Kidney glomerular epithelial cell (primary cell): ENCODE measurements at places on chromosomes 5 and 9.

- no peak for DNase-seq
Measured at GRCh38 chr5:13477118-13477737, 467.3 kb downstream of the DNAH5 start.

DNA sequence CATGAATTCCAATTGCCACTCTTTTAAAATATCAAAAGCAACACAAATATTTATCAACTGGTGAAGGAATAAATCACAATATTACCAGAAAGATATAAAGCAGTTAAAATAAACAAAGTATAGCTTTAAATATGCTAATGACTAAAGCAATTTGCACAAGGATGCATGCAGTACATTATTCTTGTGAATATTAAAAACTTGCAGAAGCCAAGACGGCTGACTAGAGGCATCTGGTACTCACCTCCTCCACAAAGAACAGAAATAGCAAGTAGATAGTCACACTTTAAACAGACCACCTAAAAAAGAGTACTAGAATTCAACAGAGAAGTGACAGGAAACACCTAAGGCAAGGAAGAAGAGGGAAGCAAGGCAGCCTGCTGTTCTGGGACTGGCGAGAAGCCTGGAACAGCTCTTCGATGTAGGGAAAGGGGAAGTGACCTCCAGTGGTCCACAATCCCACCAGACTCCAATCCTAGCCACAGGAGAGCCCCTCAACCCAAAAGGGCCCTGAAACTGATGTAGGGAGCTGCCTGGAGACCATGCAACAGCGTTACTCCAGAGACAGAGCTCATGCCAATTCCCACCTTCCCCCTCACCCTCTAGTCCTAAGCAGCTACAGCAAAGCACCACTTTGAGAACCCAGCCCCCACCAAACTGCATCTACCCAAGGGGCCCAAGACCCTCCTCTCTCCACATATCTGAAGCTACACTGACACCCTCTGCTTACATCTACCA is 86.3 kb downstream of the LPAR1 start:
- DNase-seq = no peak

DNA sequence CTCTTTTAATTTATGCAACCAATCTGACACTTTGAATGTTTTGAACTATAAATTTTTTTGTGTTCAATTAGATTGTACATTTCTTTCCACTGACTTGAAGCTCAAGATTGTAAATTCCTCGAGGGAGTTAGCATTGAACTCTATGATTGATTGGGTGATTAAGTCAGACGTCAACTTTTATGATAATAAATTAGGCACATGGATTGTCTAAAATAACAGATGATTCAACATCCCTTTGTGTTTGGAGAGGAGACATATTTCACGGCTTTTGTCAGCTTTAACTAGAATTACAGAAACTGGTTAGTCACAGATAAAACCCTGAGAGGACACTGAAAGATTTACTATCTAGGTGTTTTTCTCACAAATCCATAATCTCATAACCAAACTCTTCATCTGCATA is 32.7 kb upstream of the TXNDC8 start:
- peak; percentile 90 for DNase-seq

- DNase-seq = no peak
Measured at GRCh38 chr9:90579181-90579580, 63.4 kb downstream of the DIRAS2 start.

DNA sequence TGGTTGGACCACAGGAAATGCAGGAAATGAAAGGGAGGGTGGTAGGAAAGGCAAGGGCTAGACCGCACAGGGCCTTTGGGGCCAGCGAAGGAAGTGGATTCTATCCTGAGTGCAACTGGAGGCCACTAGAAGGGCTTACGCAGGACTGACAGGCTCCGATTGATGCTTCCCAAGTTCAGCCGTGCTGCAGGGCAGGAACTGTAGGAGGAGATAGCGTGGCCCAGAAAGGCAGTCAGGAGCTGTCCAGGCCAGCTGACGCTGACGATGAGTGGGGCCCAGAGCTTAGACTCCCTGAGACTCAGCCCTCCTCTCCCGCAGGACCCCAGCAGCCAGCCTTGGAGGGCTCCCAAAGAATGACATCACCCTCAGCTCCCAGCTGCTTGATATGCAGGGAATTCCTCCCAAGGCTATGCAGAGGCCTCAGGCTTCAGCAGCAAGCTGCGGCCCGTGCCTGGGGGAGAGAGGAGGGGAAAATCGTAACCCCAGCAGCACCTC is 48.8 kb downstream of the KCNIP1 start:
- peak; percentile 89 for DNase-seq

DNA sequence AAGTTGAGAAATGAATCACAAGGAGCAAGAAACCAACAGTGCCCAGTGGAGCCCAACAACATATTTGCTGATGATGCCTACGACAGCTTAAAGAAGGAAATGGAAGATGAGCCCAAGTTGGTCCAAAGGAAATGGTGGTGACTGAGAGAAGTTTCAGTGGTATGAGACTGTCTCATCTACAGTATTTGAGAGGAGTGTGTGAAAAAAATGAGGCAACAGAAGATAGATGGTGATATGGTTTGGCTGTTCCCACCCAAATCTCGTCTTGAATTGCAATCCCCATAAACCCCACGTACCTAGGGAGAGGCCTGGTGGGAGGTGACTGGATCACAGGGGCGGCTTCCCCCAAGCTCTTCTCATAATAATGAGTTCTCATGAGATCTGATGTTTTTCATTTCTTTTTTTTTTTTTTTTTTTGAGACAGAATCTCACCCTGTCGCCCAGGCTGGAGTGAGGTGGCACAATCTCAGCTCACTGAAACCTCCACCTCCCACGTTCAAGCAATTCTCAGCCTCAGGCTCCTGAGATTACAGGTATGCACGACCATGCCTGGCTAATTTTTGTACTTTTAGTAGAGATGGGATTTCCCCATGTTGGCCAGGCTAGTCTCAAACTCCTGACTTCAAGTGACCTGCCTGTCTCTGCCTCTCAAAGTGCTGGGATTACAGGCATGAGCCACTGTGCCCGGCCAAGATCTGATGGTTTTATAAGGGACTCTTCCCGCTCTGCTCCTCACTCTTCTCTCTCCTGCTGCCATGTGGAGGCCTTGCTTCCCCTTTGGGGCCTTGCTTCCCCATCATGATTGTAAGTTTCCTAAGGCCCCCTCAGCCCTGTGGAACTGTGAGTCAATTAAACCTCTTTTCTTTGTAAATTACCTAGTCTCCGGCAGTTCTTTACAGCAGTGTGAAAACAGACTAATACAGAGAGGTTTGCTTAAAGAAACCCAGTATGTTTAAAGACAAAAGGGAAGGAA is 30.2 kb downstream of the EFCAB9 start:
- DNase-seq = no peak

- DNase-seq = no peak
Measured at GRCh38 chr9:130815242-130815808, 19.7 kb upstream of the ABL1 start.

GRCh38 chr5:135322744-135323143 is 76.3 kb downstream of the MACROH2A1 start:
- DNase-seq = no peak

GRCh38 chr5:159181152-159181551 is 28.2 kb downstream of the RNF145 start:
- no peak for DNase-seq

- no peak for DNase-seq
Measured at GRCh38 chr9:102587281-102587680, 407.9 kb upstream of the CYLC2 start.

DNA sequence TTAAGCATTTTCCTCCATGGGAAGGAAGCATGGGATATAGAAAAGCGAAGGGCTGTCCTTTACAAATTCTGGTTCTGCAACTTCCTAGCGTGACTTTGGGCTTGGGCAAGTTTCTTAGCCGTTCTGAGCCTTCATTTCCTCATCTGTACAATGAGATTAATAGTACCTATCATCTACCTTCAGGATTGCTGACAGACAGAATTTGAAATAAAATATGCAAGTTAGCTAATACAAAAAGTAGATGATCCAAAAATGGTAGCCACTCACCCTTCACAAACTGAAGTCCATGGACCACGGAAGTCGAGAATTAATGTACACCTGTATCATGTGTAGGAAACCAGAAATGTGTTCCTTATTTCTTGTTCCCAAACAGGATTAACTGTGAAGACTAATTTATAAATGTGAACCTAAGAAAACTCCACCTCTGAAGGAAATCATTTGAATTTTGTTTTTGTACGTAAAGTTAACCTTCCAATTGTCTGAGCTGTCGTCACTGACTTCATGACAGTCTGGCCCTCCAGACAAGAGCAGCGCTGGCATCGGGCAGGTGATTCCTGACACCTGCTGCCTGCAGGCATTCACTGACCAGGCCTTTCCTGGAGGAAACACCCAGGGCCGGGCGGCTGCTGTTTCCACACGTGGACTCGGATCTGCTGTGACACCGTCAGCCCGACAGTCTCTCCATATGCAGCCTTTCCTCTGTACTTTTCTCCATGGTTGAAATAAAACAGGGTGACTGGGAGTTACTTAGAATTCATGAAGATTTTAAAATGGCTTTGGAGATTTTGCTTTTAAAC is 63.4 kb downstream of the PSMB7 start:
- DNase-seq = no peak

- DNase-seq = no peak
Measured at GRCh38 chr9:117744856-117745389, 40.7 kb downstream of the TLR4 start.

- no peak for DNase-seq
Measured at GRCh38 chr9:113355040-113355596, 5.8 kb downstream of the BSPRY start.

GRCh38 chr5:93078082-93079038 is 502.7 kb downstream of the NR2F1-AS1 start:
- peak; percentile 94 for DNase-seq

GRCh38 chr5:65359981-65360380 is 121.7 kb downstream of the ADAMTS6 start:
- no peak for DNase-seq

GRCh38 chr9:105855987-105856386 is 161.6 kb downstream of the TMEM38B start:
- no peak for DNase-seq

- no peak for DNase-seq
Measured at GRCh38 chr5:36943584-36943983, 67.0 kb downstream of the NIPBL start.

DNA sequence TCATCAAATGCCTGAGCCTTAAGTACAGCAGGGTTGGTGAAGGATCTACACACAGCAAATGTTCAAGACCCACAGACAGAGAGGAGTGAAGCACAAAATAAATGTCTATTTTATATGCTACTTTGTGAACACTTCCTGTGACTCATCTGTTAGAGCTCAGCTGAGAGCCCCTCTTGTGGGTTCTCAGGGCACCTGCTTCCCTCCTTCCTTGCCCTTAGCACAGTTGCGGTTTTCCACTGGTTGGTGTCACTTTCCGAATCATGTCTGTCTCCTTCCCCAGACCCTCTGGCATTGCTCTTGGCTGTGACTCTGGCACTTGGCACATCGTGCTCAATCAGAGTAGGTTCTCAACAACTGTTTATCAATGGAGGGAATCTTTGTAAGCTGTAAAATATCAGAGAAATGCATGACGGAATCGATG is 128.5 kb upstream of the STC2 start:
- DNase-seq = no peak

DNA sequence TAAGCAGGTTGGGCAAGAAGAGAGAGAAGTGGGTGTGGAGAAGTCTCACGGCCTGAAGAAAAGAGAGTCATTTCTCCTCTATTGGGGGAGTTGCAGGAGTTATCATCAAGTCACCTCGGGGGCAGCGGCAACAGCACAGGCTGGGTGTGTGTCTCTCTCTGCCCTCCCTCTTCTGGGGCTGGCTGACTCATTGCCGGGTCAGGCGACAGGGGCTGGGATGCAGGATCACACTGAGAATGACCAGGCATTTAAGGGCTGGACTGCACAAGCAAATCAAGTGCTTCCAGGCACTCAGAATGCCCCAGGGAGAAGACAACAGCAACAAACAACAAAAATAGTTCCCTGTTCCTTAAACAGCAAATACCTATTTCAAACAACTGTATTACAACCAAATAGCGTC is 6.3 kb upstream of the EQTN start:
- no peak for DNase-seq

DNA sequence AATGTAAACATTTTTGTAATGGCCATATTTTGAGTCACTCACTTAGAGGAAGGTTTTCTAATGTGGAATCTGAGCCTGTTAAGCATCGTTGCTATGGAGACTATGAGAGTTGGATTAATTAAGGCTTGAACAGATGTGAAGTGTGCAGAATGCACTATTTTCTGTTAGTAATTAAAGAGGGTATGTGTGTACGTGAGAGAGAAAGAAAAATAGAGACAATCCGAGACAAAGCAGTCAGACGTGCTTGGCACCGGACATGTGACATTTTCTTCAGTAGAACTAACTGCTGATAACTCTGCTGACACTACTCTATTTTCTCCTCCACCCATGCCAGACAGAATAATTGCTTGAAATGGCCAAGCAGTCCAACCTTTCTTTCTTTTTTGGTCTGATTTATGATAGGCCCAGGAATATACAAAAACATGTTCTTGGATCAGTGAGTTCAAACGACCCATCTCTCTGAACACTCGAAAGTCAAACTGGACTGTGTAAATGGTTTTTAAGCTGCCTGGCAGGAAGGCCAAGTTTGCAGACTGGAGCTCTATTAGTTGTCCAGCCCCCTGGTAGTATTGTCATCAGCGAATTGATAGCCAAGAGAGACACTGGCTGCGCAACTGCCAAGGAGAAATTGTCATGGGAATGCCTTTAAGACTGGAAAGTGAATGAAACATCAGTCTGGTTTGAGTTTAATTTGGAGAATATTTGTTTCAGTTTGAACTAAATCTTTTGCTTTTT is 322.1 kb downstream of the ARHGEF28 start:
- no peak for DNase-seq

DNA sequence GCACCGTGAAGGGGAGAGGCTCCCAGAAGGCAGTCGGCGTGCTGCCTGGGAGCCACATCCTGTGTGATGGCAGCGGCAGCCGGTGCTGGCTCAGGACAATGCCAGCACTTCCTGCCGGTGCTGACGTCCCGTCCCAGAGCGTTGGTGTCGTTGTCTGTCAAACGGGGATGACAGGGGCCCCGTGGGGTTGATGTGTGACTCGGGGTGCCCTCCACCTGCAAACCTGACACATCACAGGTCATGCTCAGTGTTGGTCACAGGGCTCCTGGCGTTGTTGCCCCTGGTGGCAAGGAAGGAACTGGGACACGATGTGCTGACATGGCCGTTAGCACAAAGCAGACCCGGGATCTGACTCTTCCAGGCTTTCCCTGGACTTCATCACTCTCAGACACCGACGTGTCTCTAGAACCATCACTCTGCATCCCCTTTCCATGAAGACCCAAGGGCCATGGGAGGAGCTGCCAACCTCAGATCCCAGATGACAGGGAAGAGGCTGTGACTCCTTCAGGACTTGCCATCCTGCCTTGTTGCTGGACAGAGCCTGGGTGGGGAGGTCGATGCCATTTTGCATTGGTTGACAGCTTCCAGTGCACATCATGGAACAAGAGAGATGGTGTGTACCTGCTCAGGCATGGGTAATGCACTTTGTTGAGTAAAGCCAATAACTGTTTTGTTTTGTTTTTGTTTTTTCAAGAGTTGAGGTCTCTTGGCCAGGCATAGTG is 21.5 kb downstream of the PLPP7 start:
- no peak for DNase-seq

DNA sequence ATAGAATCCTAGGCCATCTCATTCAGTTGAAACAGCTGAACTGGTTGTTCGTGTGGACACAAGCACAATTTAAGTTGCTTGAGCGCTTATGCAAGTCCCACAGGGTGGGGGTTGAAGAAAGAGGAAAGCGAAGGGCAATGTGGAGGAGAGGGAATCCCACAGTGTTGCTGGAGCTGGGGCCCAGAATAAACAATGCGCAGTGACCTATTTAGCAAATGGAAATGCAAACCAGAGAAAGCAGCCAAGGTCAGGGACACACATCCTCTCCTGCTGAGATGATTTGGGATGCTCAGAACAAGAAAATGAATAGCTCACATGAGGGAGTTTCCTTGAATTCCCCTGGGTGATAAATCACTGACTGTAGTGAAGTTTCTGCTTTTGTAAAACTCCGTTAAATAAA is 838.3 kb downstream of the TLE4 start:
- peak; percentile 87 for DNase-seq

GRCh38 chr9:129759319-129759718 is 6.5 kb upstream of the PTGES start:
- DNase-seq = no peak
